ENCODE measurements at places on chromosomes 2 and 18. TPM values are rescaled to one million over a fixed set of nuclear protein-coding genes. Genes with fewer than 3 reads are reported as not detected.
A peak's percentile ranks its signal among the peaks of the same experiment; 100 is the strongest.

DNA sequence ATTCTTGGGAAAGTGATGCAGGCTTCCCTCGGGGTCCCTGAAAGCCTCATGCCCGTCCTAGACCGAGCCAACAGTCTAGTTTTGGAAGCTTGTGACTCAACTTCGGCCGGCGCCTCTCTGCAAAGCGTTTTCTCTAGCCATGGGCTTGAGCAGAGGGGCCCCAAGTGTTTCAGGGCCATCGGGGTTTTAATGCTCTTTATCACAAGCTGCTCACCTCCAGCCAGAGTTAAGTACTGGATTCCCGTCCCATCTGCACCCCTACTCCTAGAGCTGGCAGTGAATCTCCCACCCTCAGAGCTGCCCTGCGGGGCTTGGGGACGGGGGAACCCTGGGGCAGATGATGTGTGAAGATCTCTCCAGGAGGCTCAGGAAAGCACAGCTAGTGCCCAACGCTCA, 7.3 kb downstream of the RAX start:
- peaks cover 25% of the 10 kb centered on the region for H3K27me3 ChIP-seq
- no peak overlapping the region for H3K4me3 ChIP-seq
- no peaks in the 10 kb centered on the region for H3K36me3 ChIP-seq
- no peak for DNase-seq
- no peak overlapping the region for H3K27ac ChIP-seq
- H3K4me1 ChIP-seq: peaks cover 20% of the 10 kb centered on the region

Gene C2orf80
- total RNA-seq: not detected

DNA sequence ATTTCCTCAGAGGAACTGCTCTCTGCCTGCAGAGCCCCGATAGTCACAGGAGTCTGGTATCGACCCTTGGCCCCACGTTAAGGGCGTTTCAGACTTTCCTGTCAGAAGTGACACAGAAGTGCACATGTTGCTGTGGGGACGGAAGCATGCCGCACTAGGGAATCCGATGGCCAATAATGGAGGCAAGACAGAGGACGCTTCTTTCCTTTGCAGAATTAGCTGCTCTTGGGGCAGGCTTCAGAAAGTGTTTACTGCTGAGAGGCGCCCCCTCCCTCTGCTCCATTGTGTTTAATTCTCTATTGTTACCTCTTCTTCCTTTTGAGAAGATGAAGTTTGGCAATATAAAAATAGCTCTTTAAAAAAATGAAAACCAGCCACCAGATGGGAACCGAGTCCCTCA, 118.6 kb upstream of the EML6 start:
- H3K27ac ChIP-seq: no peak overlapping the region
- no peaks in the 10 kb centered on the region for H3K36me3 ChIP-seq
- H3K27me3 ChIP-seq: no peaks in the 10 kb centered on the region
- H3K4me1 ChIP-seq: peaks cover 89% of the 10 kb centered on the region
- no peak overlapping the region for H3K4me3 ChIP-seq

DNA sequence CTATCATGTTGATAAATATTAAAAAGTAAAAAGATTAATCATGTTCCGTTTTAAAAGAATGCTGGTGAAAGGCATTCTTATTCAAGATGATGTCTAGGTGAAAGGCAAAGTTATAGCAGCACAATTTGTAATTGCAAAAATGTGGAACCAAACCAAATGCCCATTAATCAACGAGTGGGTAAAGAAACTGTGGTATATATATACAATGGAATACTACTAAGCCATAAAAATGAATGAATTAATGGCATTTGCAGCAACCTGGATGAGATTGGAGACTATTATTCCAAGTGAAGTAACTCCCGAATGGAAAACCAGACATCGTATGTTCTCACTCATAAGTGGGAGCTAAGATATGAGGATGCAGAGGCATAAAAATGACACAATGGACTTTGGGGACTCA, 286.4 kb downstream of the ARHGAP15 start:
- H3K4me3 ChIP-seq: no peak overlapping the region
- no peaks in the 10 kb centered on the region for H3K4me1 ChIP-seq
- no peaks in the 10 kb centered on the region for H3K36me3 ChIP-seq
- H3K27ac ChIP-seq: no peak overlapping the region
- H3K27me3 ChIP-seq: no peaks in the 10 kb centered on the region

DNA sequence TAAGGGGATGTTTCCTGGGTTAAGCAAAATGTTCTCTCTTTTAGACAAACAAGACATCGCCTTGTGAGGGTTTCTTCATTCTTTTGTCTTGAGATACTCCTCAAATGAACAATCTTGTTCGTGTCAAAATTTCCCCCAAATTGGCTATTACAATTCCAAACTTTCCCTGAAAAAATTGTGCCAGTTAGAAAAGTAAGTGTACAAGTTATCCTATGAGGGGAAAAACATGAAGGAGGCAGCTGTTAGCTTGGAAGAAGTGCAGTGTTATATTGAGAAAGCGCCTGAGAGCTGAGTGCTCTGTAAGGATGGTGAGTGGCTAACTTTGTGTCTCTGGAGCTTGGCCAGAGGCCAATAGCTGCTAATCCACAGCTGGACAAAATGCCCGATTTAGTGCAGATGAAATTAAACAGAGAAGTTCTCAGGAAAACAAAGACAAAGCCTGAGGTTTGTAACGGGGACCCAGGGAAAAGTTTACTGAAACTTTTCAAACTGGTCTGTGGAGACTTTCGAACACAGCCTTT, 14.1 kb upstream of the PLEKHH2 start:
- H3K27ac ChIP-seq: no peak overlapping the region
- DNase-seq: no peak
- no peaks in the 10 kb centered on the region for H3K36me3 ChIP-seq
- no peak overlapping the region for H3K4me3 ChIP-seq
- no peaks in the 10 kb centered on the region for H3K27me3 ChIP-seq

DNA sequence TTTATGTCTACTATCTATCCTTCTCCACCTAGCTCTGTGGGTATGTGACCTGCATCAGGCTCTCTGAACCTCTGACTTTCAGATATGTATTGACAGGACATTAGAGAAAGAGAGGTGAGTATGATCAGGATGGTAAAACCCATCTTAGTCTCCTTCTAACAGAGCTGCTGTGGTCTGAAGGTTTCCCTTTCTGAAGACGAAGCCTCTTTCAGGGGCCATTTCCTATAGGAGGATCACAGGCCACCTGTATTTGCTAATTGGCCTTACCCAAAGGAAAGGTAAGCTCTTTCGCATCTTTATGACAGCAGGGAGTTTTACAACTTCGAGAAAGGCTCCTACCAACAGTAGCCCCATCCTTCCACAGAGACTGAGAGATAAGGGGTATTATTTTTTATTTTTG, 442.9 kb downstream of the KCNJ3 start:
- no peak overlapping the region for H3K27ac ChIP-seq
- no peak for DNase-seq

Gene UGT1A8
- total RNA-seq: not detected

GRCh38 chr2:95024960-95025405, 525 bp upstream of the MAL start:
- no peaks in the 10 kb centered on the region for H3K36me3 ChIP-seq
- peaks cover 6% of the 10 kb centered on the region for H3K4me1 ChIP-seq
- peak overlapping the region; percentile 43 for H3K4me3 ChIP-seq
- no peak for DNase-seq

DNA sequence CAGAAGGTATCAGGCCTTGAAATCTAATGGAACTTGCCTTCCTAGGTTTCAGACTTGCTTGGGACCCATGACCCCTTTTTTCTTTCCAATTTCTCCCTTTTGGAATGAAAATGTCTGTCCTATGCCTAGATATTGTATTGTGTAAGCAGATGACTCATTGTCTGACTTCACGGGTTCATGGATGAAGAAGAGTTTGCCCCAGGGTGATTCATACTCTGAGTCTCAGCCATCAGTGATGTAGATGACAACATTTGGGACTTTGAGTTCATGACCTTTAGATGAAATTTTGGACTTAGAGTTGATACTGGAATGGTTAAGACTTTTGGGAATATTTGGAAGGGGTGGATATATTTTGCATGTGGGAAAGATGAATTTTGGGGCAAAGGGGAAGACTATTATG, 11.2 kb upstream of the SCYGR5 start:
- H3K4me3 ChIP-seq: no peak overlapping the region
- no peaks in the 10 kb centered on the region for H3K4me1 ChIP-seq
- no peak overlapping the region for H3K27ac ChIP-seq
- no peaks in the 10 kb centered on the region for H3K27me3 ChIP-seq

Gene CROCC2
- total RNA-seq: 0.49 TPM

Gene RRM2
- 11.0 TPM for total RNA-seq

- no peak overlapping the region for H3K27ac ChIP-seq
- no peak overlapping the region for H3K4me3 ChIP-seq
- DNase-seq: no peak
- no peaks in the 10 kb centered on the region for H3K36me3 ChIP-seq
- no peaks in the 10 kb centered on the region for H3K27me3 ChIP-seq
- H3K4me1 ChIP-seq: peaks cover 15% of the 10 kb centered on the region
Observed at GRCh38 chr2:196249171-196249570, 77.8 kb upstream of the STK17B start.

DNA sequence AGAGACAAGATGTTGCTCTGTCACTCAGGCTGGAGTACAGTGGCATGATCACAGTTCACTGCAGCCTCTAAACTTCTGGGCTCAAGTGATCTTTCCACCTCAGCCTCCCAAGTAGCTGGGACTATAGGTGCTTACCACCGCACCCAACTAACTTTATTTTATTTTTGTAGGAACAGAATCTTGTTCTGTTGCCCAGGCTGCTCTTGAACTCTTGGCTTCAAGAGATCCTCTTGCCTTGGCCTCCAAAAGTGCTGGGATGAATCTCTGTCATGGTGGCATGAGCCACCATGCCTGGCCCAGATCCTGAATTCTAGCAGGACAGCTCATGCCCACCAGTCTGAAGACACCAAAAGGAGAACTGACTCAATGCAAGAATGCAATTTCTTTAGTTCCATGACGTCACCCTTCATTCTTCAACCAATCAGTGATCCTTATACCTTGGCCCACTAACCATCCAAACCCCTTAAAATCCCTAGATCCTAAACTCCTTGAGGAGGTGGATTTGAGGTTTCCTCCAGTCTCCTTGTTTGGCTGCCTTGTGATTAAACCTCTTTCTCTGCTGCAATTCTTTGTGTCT, 25.6 kb upstream of the CXXC1 start:
- H3K4me3 ChIP-seq: no peak overlapping the region
- H3K27me3 ChIP-seq: no peaks in the 10 kb centered on the region
- no peak overlapping the region for H3K27ac ChIP-seq
- no peaks in the 10 kb centered on the region for H3K36me3 ChIP-seq
- peaks cover 2% of the 10 kb centered on the region for H3K4me1 ChIP-seq

Gene SETBP1
- total RNA-seq: 38.1 TPM

Gene SCN2A
- 1.2 TPM for total RNA-seq

All from vagina (tissue), 2 donors.